HFFc6 (cell line): ENCODE measurements at places on chromosomes 7 and 10. TPM values are rescaled to one million over a fixed set of nuclear protein-coding genes. Genes with fewer than 3 reads are reported as not detected.

DNA sequence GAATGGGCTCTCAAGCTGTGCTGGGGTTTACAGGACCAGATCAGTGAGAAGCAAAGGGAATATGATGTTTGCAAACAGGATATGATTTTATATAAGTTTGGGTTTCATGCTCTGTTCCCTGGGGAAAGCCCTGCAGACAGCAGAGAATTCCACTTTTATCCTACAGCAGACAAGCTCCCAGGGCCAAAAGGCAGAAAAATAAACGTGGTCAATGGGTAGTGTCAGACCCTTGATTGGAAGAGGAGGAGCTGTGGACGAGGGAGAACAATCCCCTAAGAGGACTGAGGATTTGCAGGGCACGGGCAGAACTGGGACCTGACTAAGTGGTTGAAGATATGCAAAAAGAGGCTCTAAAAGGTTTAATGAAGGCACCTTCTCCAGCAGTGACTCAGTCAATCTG lies 275.3 kb downstream of the HDAC9 start:
- H3K4me3 ChIP-seq, result peak overlapping the region; percentile 75
- H3K4me1 ChIP-seq, result peaks cover 55% of the 10 kb centered on the region

Gene SLC18A3
- not detected in 3 replicates for total RNA-seq

- no peak within 1 kb of the TSS for H3K4me3 ChIP-seq
- no peaks in the 10 kb centered on the region; the same call in 1 of the 2 replicates for H3K27me3 ChIP-seq
- no peaks in the 10 kb centered on the region for H3K4me1 ChIP-seq
- H3K36me3 ChIP-seq, result no peaks in the 10 kb centered on the region
- H3K27ac ChIP-seq, result no peak within 1 kb of the TSS
These were observed at the start of gene C10orf90 for GRCh38 chr10:126670056-126670894. Gene C10orf90 (minus strand): TSS chr10:126670693. CDS start chr10:126670480, 213 bp downstream.

Gene NPY4R
- total RNA-seq, result not detected in 3 replicates
